Activated CD4-positive, alpha-beta memory T cell treated with anti-CD3 and anti-CD28 coated beads for 36 hours (primary cell): ENCODE measurements at places on chromosomes 5 and 9. TPM values are rescaled to one million over a fixed set of nuclear protein-coding genes. Genes with fewer than 3 reads are reported as not detected.

Gene GABRG2
- total RNA-seq = not detected

DNA sequence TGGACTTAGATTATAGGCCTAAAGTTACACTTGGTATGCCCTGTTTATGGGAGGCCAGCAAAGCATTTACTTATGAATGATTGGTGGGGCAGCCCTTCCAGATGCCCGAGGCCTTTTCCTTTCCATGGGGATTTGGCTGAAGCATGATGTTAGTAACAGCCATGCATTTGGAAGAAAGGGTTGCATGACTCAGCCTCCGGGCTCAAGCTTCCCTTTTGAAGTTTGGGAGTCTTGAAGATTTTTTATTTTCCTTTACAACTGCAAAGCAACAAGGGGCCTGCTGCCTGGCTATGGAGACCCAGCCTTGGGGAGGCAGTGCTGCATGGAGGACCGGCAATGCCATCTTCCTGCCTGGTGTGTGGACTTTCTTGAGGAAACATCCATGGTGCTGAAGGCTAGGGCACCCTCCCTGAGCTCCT lies 244.7 kb downstream of the ICE1 start:
- H3K27ac ChIP-seq = no peak overlapping the region
- DNase-seq = no peak
- H3K36me3 ChIP-seq = no peaks in the 10 kb centered on the region
- H3K4me3 ChIP-seq = no peak overlapping the region

DNA sequence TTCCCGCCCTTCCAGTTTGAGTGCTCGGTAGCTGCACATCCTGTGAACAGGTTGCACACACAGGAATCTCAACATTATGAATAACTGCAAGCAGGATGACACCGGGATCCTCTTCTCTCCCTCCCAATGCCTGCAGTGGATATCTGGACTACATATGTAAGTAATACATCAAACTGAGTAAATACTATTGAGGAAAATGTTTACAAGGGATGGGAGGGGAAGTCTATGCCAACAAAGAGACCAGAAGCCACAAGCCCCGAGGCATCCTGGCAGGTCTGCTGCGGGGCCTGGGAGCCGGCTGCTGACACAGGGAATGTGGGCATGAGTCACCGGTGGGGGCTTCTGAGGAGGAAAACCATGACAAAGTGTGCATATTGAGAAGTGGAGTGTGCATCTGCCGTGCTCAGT lies 8.6 kb upstream of the ANKRD33B start:
- no peak for DNase-seq
- peaks cover 5% of the 10 kb centered on the region for H3K4me1 ChIP-seq
- no peaks in the 10 kb centered on the region for H3K36me3 ChIP-seq
- no peak overlapping the region for H3K27ac ChIP-seq
- H3K27me3 ChIP-seq = peaks cover 12% of the 10 kb centered on the region

GRCh38 chr5:94310833-94311232 lies 307.6 kb downstream of the KIAA0825 start:
- no peak for DNase-seq
- H3K36me3 ChIP-seq = no peaks in the 10 kb centered on the region
- H3K4me1 ChIP-seq = no peaks in the 10 kb centered on the region
- H3K27me3 ChIP-seq = no peaks in the 10 kb centered on the region
- H3K27ac ChIP-seq = no peak overlapping the region

DNA sequence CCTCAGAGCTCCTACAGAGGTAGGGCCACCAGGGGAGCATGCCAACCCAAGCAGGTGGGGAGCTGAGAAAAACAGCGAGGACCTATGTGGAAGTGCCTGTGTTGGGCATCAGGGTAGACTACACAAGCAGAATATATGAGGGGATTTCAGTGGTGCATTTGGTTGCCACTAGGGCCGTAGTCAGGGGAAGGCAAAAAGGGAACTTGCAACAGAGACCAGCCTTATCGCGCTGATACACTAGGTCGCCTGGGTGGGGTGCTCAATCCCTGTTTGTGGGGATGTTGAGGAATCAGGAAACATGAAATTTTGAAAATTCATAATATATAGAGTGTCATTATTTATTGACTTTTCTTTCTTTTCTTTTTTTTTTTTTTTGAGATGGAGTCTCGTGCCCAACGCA lies 370.9 kb upstream of the PRR16 start:
- H3K27me3 ChIP-seq = no peaks in the 10 kb centered on the region
- H3K27ac ChIP-seq = no peak overlapping the region
- no peaks in the 10 kb centered on the region for H3K36me3 ChIP-seq
